ENCODE measurements at places on chromosomes 1 and 21.
A peak's percentile ranks its signal among the peaks of the same experiment; 100 is the strongest.

- no peak for DNase-seq
Observed at GRCh38 chr1:43879996-43880395, 53.6 kb upstream of the ARTN start.

DNA sequence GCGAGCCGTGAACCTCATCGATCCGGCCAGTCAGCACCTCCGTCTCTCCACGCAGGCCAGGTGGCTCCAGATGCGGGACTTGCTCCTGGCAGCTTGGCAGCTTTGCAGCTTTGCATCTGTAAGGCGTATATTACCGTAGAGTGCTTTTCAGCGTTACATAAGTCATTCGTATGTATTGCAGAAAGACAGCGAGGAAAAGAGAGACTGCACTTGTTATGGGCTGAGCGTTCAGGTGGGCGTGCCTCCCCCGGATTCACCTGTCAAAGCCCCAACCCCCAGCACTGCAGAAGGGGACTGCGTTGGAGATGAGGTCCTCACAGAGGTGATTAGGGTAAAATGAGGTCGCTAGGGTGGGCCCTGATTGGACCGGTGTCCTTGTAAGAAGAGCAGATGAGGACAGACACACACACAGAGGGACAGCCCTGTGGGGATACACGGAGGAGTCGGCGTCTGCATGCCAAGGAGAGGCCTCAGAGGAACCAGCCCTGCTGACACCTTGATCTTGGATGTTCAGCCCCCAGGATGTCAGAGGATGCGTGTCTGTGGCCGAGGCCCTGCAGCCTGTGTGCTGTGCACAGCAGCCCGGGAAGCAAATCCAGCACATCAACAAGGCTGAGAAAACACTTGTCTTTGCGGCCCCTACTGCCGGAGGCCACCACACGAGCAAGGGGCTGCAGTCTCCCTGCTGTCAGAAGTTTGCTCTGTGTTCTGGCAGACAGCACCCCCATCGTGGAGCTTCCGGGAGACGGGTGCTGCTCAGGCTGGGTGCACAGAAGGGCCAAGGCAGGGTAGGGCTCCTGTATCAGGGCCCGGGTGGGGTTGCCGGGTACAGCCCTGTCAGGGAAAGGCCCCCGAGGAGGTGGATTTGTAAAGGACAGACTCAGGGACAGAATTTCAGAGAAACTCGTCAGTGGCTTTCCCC is 10.9 kb upstream of the AGPAT3 start:
- peak; percentile 58 for DNase-seq

GRCh38 chr1:69643266-69643665 is 75.5 kb downstream of the LRRC7 start:
- no peak for DNase-seq

- DNase-seq, result no peak
Observed at GRCh38 chr1:151991663-151992302, 1.9 kb downstream of the S100A10 start.

DNA sequence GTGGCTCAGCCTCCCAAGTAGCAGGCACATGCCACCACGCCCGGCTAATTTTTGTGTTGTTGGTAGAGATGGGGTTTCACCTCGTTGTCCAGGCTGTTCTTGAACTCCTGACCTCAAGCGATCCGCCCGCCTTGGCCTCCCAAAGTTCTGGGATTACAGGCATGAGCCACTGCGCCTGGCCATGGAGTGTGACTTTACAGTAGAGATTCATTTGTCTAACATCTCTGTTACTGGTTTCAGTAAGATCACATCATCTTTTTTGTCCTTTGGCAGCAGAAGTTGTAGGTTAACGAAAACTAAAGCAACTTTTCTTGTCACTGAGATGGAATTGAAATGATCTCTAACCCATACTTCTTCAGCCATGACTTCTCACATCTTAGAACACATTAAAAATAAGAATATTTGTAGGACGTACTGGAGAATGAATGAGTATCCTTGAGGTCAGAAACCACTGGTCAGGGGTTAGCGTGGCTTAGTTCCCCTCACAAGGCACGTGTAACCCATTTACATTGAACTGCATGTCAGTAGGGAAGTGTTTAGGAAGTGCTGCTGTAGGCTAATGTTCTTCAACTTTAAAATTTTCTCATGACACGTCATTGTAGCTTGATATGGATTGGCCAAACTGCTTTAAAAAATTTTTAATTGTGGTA is 75.9 kb downstream of the CAMTA1 start:
- DNase-seq, result no peak

DNA sequence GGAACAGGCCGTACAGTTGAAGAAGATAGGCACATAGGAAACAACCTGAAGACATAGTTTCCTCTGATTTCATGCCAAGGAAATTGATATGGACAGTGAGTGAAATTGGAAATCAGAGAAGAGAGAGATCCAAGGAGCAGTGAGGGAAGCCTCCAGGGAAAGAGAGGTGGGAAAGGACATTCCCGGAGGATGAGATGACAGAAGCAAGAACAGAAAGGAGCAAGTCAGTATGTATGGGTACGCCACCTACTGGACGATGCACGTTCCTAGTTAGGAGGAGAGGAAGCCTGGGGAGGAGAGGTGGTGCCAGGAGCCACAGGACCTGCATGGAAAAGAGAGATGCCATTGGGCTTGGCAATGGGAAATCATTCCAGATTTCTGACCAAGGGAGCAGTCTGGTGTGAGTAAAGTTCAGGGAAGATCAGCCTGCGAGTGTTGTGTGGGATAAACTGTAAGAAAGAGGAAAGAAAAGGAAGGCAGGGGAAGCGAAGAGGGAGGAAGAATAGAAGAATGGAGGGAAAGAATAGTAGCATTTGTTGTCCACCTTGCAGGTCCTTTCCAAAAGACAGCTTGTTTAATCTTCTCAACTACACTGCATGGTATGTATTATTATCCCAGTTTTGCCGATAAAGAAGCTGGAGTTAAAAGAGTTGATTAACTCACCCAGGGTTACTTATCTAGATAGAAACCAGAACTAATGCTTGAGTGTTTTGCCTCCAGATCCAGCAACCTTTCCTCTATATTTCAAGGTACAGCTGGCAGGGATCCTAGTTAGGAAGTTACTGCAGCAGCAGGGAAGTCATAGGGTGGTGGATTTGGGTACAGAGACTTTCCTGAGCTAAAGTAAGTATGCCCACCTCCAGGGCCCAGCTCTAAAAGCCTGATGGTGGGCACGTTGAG is 27.4 kb downstream of the C1orf116 start:
- no peak for DNase-seq

GRCh38 chr21:31887391-31887841 is 14.6 kb downstream of the HUNK start:
- DNase-seq, result no peak

DNA sequence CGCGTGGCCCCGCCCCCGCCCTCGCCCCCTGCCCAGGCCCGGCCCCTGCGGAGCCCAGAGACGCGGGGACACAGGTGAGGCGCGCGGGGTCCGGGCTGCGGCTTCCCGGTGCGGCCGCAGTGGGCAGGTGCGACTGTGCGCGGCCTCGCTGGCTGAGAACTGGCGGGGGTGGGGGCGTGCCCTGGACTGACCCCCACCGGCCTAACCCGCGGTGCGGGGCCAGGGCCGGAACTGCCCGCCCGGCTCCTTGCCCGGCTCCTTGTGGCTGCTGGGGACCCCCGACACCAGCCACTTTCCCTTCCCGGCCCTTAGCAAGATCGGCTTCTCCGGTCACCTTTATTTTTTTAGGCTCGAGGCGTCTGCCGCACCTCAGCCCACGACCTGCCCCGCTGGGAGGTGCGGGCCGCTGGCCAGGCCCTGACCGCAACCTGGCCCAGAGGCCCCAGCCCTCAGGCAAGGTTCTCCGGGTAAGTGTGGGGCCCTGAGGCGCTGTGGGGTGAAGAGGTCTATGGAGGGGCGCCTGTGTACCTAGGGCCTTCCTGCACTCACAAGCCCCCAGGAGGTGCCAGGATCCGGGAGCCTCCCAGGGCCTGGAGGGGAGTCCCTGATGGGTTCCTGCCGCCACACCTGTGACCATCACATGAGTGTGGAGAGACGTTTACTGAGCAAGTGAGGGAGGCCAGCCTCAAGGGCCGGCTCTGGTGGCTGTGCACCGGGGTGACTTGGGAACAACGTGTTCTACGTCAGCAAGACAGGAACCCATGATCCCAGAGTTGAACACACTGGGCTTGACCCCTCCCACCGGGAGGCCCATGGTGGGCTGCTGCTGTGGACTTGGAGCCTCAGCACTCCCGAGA is at the start of gene SMIM1:
SMIM1 (plus strand) TSS at position 35 of the 857 bp plus-strand sequence. CDS start 2,625 bp downstream, outside the sequence.
- peak; percentile 39 for DNase-seq

DNA sequence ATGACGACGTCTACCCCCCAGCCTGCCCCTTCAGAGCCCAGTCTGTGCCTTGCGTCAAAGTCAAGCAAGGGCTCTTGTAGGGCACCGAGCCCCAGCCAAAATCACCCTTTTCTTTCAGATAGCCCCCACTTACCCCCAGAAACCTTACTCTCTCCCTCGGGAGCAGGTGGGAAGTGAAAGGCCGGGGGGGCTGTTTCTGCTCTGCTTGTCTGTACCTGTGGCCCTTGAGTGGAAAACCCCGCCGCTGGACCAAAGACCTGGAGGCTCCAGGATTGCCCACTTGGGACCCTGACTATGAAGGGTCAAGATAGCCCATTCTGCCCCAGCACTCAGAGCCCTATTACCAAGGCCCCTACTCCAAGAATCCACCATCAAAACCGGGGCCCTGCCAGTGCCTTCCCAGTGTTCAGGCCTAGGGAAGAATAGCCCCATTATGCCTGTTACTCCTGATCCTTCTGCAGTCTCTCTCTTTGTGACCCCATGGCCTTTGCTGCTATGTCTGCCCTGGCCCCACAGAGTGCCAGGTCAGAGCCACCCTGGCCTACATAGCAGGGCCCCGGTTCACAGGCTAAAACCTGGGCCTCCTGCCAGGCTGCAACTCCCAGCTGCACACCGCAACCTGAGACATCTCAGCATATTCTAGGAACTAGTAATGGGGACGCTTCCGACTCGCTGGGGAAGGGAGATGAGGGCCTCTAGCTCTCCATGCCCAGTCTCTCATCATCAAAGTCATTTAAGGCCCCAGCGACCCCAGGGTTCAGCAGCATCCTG is 22.2 kb upstream of the HPDL start:
- no peak for DNase-seq

GRCh38 chr1:29475326-29475725 is 239.0 kb downstream of the PTPRU start:
- DNase-seq, result peak; percentile 37

DNA sequence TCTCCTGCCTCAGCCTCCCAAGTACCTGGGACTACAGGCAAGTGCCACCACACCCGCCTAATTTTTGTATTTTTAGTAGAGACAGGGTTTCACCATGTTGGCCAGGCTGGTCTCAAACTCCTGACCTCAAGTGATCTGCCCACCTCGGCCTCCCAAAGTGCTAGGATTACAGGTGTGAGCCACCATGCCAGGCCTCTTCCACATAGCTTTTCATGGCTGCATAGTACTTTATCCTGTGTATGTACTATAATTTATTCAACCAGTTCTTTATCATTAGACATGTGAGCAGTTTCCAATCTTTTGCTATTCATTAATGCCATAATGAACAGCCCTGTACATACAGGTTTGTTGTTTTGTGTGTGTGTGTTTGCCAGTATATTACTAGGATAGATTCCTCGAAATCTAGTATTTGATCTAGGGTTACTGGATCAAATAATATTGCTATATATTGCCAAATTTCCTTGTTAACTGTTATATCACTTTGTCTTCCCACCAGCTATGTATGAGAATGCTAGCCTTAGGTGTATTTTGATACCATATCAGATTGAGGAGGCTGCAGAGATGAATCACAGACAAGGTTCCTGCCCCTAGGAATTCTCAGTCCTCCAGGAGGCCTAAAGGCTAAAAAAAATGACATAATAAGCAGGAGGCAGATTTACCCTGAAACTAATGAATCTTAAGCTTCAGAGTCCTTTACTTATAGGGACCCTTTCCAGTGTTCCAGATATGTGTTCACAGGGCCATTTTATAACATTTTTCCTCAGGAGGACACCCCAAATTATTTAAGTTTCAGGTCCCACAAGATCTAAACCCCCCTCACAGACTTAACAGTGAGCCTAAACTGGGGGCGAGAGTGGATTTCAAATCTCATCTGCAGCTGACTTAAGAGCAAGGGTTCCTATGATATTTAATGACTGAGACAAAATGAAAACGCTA is 2.1 kb upstream of the PDIK1L start:
- no peak for DNase-seq

- no peak for DNase-seq
Observed at GRCh38 chr1:228987286-228987685, 252.0 kb downstream of the RHOU start.

GRCh38 chr1:42806171-42806570 is 10.8 kb upstream of the ERMAP start:
- no peak for DNase-seq

GRCh38 chr1:160681066-160681890 is 30.3 kb downstream of the CD48 start:
- peak; percentile 83 for DNase-seq

DNA sequence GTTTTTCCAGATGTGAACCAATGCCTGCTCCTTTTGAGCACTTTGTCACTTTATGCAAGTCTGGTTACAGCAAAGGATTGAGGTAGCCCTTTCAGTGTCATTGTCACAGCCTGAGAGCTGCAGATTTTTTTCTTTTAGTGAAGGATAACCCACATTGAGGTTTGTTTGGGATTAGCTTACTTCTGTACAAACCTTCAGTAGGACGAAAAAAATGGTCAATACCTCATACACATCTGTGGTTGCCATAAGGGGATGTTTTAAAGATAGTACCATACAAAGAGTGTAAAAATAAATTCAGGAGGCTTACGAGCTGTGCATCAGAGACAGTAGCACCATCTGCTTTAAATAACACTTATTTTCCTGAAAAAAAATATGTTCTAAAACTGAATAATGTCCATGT is 566.0 kb downstream of the AJAP1 start:
- no peak for DNase-seq

- peak; percentile 47 for DNase-seq
Observed at GRCh38 chr1:20148571-20149500, 9.7 kb downstream of the PLA2G2F start.

DNA sequence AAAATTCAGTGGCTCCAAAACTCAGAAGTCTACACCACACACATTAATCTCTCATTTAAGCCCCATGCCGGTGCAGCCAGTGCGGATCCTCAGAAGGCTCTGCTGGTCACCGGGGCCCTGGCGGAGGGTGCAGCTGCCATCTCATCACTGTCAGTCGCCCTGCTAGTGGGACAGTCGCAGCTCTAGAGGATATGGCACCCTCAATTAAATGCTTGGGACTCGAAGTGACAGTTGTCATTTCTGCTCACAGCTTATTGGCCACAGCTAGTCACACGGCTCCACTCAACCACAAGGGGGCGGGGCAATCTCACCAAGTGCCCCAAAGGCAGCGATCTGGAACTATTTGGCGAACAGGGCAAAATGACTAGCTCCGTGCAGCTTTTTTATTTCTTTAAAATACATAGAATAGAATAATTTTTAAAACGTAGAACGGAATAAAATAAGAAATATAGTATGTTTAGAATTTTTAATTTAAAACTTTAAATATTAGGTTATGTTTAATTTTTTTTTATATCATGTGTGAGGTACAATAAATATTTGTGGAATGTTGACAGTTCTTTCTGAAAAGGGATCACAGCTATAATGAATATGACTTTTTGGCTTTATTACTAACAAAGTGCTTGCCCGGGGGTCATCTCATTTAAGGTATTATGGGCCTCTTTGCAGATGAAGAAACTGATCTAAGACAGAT is 8.0 kb upstream of the MAN1C1 start:
- peak; percentile 88 for DNase-seq

GRCh38 chr1:88311907-88312306 is 372.2 kb upstream of the PKN2 start:
- no peak for DNase-seq

Data from natural killer cell treated with Interleukin-12 subunit alpha and Interleukin-12 subunit beta and Interleukin-15 and Interleukin-18, amount 100 ng/mL, for 72 hours (primary cell).